DMS79 (cell line): ENCODE measurements at places on chromosomes 2 and 18.

GRCh38 chr2:193517615-193518014, 1322.9 kb upstream of the TMEFF2 start:
- DNase-seq, result no peak

- DNase-seq, result no peak
These were observed 111.9 kb downstream of the MRO start for GRCh38 chr18:50707855-50708469.

- DNase-seq, result no peak
These were observed 20.5 kb downstream of the DYNC1I2 start for GRCh38 chr2:171707752-171708151.

DNA sequence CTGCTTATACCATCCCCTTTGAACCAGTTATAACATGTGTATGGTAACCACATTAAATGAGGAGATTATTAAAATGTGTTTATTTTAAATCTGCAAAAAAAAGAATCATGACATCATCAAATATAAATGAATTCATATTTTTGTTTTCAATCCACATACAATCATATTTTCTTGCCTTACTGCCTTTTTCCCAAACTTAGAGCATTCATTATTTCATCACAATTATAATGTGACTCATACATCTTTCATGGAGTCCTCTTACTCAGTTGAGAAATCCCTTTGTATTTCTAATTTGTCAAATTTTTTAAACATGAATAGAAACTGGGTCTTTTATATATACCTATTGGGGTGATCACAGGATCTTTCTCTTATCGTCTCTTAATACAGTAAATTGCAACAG, 909.6 kb downstream of the DSC3 start:
- DNase-seq, result no peak

GRCh38 chr2:128446049-128446873, 127.6 kb upstream of the HS6ST1 start:
- no peak for DNase-seq

DNA sequence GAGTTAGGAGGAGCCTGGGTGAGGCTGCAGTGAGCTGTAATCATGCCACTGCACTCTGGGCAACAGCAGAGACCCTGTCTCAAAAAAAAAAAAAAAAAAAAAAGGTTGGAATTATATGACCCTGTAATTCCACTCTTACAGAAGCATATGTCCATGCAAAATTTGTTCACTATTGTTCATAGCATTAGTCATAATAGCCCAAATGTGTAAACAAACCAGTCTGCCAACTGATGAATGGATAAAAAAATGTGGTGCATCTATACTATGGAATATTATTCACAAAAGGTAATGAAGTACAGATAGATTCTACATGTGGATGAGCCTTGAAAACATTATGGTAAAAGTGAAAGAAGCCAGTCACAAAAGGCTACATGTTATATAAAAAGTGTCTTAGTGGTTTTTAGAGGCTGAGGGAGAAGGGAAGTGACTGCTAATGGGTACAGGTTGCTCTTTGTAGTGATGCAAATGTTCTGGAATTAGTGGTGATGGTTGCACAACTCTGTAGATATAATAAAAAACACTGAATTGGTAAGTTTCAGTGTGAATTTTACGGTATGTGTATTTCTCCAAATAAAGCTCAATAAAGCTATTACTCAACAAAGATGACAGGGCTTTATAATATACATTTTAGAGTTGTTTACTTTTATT, 9.4 kb downstream of the COA5 start:
- DNase-seq, result no peak
